GF-D8 (cell line): ENCODE measurements at places on chromosomes 1 and 21.

- DNase-seq: peak; percentile 9
These were observed 84.2 kb downstream of the SH3GLB1 start for GRCh38 chr1:86788300-86789206.

GRCh38 chr1:11507309-11507708 lies 28.4 kb downstream of the DISP3 start:
- DNase-seq: no peak

DNA sequence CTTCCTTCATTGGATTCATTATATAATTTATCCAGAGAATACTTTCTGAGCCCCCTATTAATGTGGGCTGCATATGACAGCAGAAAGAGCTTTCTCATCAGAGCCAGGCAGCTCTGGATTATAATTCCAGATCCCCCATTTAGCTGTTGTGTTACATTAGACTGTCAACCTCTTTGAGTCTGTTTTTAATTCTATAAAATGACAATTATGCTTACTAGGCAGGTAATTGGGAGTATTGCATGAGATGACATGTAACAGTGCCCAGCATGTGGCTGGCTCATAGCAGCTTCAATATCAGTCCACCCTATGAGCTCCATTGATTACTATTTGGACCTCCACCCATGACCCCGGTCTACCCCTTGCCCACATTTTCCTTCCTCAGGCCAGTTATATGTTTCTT lies 49.6 kb downstream of the ABCA4 start:
- DNase-seq: no peak

GRCh38 chr1:110201157-110201825 lies 8.8 kb upstream of the KCNC4 start:
- no peak for DNase-seq

DNA sequence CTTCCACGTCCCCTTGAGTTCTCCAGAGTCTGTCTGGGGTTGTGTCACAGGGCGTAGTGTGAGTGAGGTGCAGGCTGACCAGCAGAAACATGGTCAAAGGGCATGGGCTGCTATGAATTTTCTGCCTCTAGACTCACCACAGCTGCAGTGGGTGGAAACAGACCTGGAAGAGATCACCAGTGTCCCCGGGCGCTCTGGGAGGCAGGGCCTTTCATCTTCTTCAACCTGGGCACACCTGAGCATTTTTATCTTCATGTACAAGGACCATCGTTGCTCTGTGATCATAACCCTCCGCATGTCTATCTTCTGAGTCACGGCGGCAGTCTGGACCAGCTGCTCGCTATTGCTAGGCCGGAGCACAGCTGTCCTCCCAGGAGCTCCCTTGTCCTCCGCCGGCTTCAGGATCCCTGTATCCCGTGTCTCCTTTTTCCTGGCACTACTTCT lies 29.6 kb downstream of the DEGS1 start:
- no peak for DNase-seq
